ENCODE measurements at places on chromosomes 2 and 18. TPM values are rescaled to one million over a fixed set of nuclear protein-coding genes. Genes with fewer than 3 reads are reported as not detected.

Gene CFLAR
- 322 TPM for total RNA-seq

Gene KRTCAP3
- 3.8 TPM for total RNA-seq

Gene ACOXL
- total RNA-seq = not detected

Gene CHRNA1
- 8.2 TPM for total RNA-seq

Gene FNDC4
- 57.7 TPM for total RNA-seq

Gene MCM6
- total RNA-seq = 11.3 TPM

Gene CCDC74A
- 100 TPM for total RNA-seq

Gene ZBTB7C
- total RNA-seq = 6.1 TPM

Gene CCDC68
- total RNA-seq = 9.6 TPM

Gene RND3
- total RNA-seq = 89.1 TPM

Gene ALPI
- not detected for total RNA-seq

Gene CXCR4
- total RNA-seq = 80.3 TPM

Gene PARD3B
- total RNA-seq = 66.2 TPM

Gene MALL
- 6.2 TPM for total RNA-seq

Gene ASXL3
- total RNA-seq = 0.96 TPM

Gene GALNT13
- 0.44 TPM for total RNA-seq

Gene RGPD6
- total RNA-seq = 45.9 TPM

Gene ELOA2
- not detected for total RNA-seq

Gene SLC4A3
- total RNA-seq = 4.7 TPM

Gene DAW1
- not detected for total RNA-seq

Gene SP110
- 36.9 TPM for total RNA-seq

Gene STAT4
- total RNA-seq = 5.9 TPM

Gene TNFAIP6
- 5.3 TPM for total RNA-seq

Gene TCF23
- not detected for total RNA-seq

Gene GKN1
- total RNA-seq = not detected

Gene THSD7B
- 2.1 TPM for total RNA-seq

Gene IL36RN
- not detected for total RNA-seq

Gene ST6GAL2
- total RNA-seq = not detected

Gene OSR1
- 18.7 TPM for total RNA-seq

Gene MRPS5
- 54.4 TPM for total RNA-seq

Gene GKN2
- not detected for total RNA-seq

Gene REG1B
- not detected for total RNA-seq

Gene AMER3
- not detected for total RNA-seq

Gene CHRNG
- total RNA-seq = not detected

Gene MPPE1
- 15.4 TPM for total RNA-seq

Gene TBC1D8
- total RNA-seq = 89.7 TPM

Gene CRIM1
- 166 TPM for total RNA-seq

Gene UGT1A4
- total RNA-seq = not detected

Gene OXER1
- total RNA-seq = 1.0 TPM
